ENCODE measurements at places on chromosomes 1 and 21. TPM values are rescaled to one million over a fixed set of nuclear protein-coding genes. Genes with fewer than 3 reads are reported as not detected.

DNA sequence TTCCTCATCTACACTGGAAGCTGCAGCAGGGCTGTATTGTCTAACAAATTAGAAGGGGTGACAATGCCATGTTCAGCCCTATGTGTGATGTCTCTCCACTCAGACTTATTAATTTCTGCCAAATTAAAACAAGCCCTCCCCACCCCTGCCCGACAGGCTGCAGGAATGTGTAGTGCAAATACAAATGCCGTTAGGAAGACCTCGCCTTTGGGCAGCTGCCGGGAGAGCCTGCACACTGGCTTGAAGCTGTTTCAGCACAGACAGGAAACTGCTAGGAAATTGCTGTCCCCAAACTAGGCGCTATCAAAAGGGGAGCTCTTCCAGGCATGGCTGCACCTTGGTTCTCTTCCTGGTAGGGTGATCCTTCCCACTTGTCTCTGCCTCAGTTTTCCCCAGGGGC, 135.2 kb downstream of the ELAVL4 start:
- H3K4me1 ChIP-seq: no peaks in the 10 kb centered on the region
- no peak for DNase-seq
- H3K27ac ChIP-seq: no peak overlapping the region
- no peaks in the 10 kb centered on the region for H3K27me3 ChIP-seq
- H3K36me3 ChIP-seq: no peaks in the 10 kb centered on the region

GRCh38 chr1:164515231-164515630, 43.8 kb upstream of the PBX1 start:
- H3K36me3 ChIP-seq: no peaks in the 10 kb centered on the region
- no peaks in the 10 kb centered on the region for H3K4me1 ChIP-seq
- no peak overlapping the region for H3K27ac ChIP-seq
- no peak for DNase-seq
- no peaks in the 10 kb centered on the region for H3K27me3 ChIP-seq

- DNase-seq: no peak
- H3K4me3 ChIP-seq: no peak overlapping the region
- H3K4me1 ChIP-seq: no peaks in the 10 kb centered on the region
- H3K27ac ChIP-seq: no peak overlapping the region
These were observed 34.2 kb downstream of the PGBD5 start for GRCh38 chr1:230391776-230392535.

GRCh38 chr1:208208132-208208487, 36.1 kb downstream of the PLXNA2 start:
- no peaks in the 10 kb centered on the region for H3K36me3 ChIP-seq
- peaks cover 47% of the 10 kb centered on the region for H3K4me1 ChIP-seq
- no peaks in the 10 kb centered on the region for H3K27me3 ChIP-seq
- no peak for DNase-seq
- peak overlapping the region; percentile 33 for H3K27ac ChIP-seq

Gene ATP6V1G3
- total RNA-seq: not detected

Gene FMOD
- total RNA-seq: not detected
